ENCODE measurements at places on chromosomes 1 and 21.

DNA sequence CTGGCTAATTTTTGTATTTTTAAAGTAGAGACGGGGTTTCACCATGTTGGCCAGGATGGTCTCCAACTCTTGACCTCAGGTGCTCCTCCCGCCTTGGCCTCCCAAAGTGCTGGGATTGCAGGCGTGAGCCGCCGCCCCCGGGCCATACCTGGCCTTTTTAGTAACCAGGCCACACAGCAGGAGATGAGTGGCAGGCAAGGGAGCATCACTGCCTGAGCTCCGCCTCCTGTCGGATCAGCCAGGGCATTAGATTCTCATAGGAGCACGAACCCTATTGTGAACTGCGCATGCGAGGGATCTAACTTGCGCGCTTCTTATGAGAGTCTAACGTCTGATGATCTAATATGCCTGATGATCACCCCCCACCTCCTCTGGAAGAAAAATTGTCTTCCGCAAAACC lies 308.7 kb upstream of the PRMT6 start:
- DNase-seq = no peak

DNA sequence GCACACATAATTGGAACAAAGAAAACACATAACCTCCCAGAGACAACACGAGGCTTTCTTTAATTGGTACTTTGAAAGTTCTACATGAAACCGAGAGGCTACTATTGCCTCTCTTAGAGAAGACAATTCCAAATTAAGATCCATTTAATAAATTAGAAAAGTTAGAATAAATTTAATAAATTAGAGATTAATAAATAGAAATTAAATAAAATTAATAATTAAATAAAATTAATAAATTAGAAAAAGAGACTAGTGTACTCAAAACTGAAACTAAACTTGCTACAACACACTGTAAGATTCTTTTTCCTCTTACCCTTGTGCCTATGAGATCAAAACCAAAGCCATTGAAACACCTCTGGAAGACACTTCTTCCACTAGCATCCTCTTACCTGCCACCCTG lies 199.0 kb downstream of the URB2 start:
- no peak for DNase-seq

DNA sequence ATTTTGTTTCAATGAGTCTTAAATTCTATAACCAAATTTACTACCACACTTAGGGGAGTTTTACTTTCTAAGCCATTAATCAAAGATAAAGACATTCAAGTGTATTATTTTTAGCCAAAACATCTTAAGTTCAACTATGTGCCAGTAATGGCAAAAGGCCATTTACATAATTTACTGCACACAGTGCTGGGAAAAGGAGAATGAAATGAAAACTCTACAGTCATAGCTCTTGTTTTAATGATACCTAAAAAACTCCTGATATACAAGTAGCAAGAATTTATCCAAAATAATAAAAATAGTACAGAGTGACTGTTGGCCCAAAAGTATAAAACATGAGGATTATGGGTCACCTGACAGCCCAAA lies 42.4 kb upstream of the C1orf198 start:
- DNase-seq = no peak

DNA sequence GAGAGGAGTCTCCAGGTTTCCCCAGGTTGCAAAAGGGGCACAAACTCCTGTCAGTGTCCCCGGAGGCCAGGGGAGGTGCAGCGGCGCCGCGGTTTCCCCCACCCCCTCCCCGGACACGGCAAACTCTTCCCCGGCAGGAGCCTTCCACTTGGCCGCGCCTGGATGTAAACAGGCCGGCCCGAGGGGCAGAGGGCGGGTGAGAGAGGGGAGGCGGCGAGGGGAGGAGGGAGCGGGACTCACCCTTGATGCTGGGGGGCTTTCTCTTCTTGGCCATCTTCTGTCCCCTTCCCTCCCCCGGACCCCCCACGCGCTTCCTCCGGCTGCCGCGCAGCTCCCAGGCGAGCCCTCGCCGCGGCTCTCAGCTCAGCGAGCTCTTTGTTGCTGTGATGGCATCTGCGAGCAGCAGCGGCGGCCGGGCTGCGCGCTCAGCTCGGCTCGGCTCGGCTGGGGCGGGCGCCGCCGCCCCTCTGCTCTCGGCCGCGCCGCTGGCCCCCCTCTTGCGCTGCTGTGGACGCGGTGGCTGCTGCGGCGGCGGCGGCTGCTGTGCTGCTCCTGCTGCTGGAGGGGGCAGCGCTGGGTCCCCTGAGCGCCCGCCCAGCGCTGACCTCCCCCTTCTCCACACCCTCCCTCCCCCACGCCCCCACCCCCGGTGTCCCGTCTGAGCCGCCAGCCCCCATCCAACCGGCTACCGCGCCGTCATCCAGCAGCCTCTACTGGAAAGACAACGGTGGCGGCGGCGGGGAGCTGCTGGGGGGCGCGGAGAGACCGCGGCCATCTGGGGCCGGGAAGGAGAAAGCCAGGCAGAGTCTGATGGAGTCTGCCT lies 4.9 kb upstream of the SLC44A5 start:
- DNase-seq = peak; percentile 63

DNA sequence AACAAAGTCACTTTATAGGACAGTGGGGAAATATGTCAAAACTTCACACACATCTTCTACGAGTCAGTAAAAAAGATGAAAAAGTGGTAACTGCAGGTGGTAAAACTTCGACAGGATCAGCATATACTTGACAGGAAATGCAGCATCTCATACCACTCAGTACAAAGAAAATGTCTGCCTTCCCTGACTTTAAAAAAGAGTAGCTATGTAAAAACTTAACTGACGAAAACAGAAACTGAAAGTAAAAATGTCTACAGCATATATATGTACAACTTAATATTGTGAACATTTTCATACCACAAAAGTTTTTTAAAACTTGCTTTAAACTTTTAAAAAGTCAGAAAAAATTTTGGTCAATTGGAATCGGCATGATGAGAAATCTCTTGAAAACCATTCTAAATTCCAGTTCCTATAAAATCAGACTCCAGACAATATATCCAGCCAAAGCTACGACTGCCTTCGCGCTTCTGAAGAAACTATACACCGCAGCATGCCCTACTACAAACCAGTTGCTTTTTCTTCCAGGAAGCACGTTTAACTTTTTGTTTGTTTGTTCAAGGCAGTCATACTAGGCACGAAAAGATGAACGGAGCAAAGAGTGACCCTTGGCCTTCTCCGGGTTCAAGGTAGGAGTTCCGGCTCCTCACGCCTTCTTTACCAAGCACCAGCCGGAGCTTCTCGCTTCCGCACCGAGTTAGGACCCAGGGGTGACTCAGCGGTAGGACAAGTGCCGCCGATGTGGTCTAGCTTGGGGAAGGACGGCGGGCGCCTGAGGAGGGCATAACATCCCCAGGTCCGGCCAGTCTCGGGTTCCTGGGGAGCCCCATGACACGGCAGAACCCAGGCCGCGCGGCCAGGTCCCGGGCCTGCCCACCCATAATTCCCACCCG lies 612 bp downstream of the PSMA5 start:
- no peak for DNase-seq

GRCh38 chr1:197615693-197616011 lies 159.6 kb downstream of the DENND1B start:
- DNase-seq = no peak

DNA sequence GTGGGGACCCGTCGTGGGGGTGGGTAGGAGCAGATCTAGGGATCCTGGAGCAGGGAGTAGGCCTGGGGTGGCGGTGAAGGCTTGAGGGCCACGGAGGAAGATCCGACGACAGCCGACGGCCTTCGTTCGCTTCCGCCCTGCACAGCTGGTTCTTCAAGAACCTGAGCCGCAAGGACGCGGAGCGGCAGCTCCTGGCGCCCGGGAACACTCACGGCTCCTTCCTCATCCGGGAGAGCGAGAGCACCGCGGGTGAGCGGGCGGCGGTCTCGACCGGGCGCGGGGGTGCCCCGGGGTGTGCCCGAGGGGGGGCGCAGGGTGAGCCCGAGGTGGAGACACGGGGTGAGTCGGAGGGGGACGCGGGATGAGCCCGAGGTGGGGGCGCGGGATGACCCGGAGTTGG lies 16.5 kb upstream of the HDAC1 start:
- peak; percentile 65 for DNase-seq

DNA sequence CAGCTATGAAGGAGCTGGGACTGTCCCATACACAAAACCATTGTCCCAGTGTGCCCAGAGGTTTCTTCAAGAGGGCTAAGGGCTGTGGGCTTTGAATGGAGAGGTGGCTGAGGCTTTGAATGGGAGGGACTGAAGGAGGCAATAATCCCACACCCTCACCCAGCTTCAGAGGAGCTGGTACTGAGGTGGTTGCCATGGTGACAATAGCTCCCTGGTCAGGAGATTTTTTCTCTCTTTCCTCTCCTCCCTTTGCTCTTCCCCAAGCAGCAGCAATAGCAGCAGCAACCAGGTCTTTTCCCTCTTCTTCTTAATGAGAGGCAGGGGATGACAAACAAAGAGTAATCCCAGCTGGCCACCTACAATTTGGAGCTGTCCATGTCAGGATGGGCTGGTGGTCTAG lies 1.6 kb downstream of the HPCAL4 start:
- no peak for DNase-seq

DNA sequence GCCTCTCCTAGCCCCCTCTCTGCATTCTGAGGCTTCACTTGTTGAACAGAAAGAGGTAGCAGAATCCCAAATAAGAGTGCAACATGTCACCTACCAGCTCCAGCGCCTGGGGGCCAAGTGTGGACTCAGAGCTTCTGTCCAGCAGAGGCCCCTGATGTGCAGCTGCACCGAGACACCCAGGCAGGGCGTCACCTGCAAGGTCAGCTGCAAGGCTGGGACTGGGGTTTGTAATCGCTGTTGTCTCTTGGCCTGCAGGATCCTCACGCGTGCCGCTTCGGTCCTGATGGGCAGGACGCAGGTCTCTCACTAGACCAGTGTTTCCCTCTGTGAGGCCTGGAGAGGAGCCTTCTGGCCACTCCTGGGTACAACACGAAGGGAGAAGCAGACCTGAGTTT lies 4.3 kb upstream of the SLX9 start:
- no peak for DNase-seq

DNA sequence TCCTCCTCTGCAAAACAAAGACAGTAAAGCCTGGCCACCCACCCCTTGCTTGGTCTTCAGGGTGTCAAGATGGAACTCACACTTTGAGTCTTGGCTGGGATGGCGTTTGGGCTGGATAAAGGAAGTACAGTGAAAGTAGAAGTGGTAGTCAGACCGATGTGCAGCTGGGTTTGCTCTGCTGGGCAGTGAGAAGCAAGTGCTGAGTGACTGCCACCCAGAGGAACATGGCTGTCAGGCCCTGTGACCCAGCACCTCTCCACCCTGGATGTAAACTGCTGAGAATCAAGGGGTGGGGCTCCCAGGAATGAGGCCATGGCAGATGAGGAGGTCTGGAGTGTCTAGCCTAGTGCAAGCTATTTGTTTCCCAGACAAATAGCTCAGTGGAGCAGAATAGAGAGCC lies 51.2 kb downstream of the POFUT2 start:
- DNase-seq = no peak

- DNase-seq = no peak
These were observed 56.0 kb downstream of the CD247 start for GRCh38 chr1:167462341-167462740.

GRCh38 chr1:155960081-155960745 lies 18.1 kb downstream of the ARHGEF2 start:
- no peak for DNase-seq

DNA sequence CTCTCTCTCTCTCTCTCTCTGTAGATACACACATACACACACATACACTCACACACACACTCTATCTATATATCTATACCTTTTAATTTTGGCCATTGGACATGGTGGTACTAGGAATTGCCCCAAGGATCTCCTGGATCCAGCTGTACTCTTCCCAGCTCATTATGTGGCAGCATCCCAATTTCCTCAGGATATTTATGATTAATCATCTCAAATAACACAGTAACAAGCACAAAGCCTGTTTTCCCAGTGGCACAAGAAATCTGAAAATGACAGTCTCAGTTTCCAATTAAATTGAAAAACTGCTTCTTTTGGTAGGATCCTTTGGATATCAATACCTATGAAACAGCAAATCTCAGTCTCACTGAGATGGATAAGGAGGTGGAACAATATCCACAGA lies 27.6 kb downstream of the S100A10 start:
- no peak for DNase-seq

DNA sequence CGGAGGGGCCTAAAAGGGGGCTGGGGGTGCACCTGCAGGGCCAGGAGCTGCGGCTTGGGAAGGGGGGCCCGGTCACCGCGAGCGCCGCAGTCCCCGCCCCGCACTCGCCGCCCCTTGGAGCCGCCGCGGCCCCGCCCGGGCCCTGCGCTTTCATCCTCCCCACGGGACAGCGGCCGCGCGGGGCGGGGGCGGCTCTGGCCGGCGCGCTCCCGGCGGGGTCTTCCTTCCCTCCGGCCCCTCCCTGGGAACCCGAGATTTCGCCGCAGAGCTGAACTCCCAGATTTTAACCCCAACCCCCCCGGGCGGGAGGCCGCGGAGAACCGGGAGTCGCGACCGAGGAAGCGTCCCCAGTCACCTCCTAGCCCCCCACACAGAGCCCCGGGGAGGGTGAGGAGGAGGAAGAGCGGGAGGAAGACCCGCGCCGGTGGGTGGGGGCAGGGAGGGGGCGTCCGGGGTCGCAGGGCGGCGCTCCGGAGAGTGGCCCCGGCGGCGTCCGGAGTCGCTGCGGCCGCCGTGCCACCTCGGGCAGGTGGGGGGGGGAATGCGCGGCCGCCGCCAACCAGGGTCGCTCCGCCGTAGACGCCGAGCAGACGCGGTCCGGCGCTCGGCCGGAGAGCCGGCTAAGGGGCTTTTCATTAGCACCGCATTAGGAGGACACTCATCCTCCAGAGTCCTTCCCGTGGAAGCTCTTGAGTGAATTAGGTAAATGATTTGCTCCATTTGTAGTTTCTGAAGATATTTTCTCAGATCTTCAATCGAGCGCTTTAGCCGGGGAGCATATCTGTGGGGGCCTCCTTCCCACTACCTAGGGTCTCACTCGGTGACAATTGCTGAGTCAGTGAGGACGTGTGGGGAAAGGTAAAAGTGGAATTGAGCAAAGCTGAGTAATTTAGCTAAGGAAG lies 31.6 kb upstream of the NFIA start:
- DNase-seq = peak; percentile 47

DNA sequence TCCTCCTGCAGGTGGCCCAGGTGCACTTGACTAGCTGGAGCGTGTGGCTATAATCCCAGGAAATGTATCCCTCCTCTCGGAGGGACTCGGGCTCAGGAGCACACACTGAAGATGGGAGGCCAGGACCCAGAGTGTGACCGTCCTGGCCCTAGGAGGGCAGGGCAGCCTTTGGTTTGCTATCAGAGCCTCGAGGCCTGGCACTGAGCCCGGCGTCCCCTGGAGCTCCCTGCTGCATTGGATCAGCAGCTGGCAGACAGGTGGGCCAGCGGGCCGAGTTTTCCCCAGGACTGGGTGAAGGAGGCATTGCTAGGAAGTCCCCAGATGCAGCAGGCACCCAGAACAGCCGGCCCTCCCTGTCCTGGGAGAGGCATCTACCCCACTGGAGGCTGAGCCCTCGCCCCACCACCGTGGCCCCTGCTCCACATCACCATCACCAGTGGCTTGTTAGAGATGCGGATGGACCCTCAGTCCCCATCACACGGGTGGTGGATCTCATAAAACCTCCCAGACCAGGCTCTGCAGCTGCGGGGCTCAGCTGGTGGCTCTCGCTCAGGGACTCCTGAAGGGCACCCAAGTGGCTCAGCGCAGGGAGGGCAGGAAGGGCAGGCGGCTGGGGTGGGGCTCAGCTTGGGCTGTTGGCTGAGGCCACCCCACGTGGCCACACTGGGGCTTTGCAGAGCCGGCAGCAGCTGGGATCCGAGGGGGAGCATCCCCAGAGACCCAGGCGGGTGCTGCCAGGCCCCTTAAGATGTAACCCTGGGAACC lies 32.7 kb upstream of the POFUT2 start:
- DNase-seq = no peak

Data from T47D (cell line).